Inflammatory macrophage treated with lipopolysaccharide for 4 hours (primary cell): ENCODE measurements at places on chromosomes 3 and 15.

- no peak for DNase-seq
Measured at GRCh38 chr15:75606711-75607699, 18.5 kb downstream of the SNUPN start.

- DNase-seq, result no peak
Measured at GRCh38 chr15:46461416-46461815, 826.6 kb downstream of the SQOR start.

GRCh38 chr3:189587664-189588040 is 43.5 kb upstream of the TP63 start:
- no peak for DNase-seq

GRCh38 chr3:188157971-188158370 is 4.0 kb downstream of the LPP start:
- no peak for DNase-seq

- no peak for DNase-seq
Measured at GRCh38 chr3:5272387-5272786, 84.9 kb downstream of the EDEM1 start.

DNA sequence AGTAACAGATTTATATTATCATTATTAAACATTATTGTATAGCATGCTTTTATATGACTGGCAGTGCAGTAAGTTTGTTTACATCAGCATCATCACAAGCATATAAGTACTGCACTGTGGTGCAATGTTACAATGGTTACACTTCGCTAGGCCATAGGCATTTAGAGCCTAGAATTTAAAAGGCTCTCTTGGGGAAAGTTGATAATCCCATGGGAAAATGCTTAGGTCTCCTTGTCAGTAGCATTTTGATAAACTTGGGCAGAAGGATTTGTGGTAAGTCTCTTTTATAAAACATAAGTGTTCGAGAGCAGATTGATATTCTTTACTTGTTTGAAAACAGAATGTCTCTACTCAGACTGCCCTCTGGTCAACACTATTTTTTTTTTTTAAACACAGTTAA is 7.5 kb downstream of the DTWD1 start:
- no peak for DNase-seq

DNA sequence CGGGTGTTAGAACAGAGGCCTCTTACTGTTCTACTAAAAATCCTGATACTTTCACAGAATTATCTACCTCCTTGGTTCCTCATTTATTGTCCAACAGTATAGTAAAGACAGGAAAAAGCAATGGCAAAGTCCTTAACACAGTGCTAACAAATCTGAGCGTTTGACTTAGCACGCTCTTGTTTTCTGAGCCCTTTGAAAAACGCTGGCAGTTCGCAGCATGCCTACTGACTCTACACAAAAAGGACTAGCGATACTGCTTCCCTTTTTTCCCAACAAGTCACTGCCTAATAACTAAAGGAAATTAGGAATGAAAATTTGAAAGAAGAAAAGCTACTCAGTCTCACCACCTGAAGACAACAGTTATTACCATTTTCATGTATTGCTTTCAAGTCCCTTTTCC is 34.8 kb upstream of the CEMIP start:
- no peak for DNase-seq

GRCh38 chr3:73601011-73601410 is 23.7 kb downstream of the PDZRN3 start:
- DNase-seq, result no peak

DNA sequence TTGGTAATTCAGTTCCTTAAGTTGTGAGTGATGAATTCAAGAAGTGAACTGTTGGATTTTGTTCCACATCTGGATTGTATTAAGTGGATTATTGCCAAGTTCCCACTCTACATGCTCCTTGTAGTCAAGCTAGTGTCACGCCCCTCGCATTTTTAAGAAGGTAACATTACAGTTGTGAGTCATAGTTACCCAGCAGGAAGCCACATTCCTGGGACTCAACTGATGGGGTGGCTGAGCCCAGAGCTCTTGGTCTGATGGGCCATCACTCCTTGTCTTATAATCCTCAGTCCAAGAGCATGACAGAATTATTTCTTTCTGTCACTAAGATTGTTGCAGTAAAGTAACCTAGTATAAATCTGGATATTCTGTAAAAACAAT is 102.7 kb downstream of the PTPRG start:
- no peak for DNase-seq

- no peak for DNase-seq
Measured at GRCh38 chr3:117399311-117400078, 689.9 kb downstream of the TUSC7 start.

GRCh38 chr3:135618123-135618522 is 347.4 kb upstream of the PPP2R3A start:
- no peak for DNase-seq

GRCh38 chr3:129005526-129006303 is 4.6 kb downstream of the EFCC1 start:
- no peak for DNase-seq

- DNase-seq, result no peak
Measured at GRCh38 chr3:23837691-23838090, 31.9 kb downstream of the UBE2E1 start.

DNA sequence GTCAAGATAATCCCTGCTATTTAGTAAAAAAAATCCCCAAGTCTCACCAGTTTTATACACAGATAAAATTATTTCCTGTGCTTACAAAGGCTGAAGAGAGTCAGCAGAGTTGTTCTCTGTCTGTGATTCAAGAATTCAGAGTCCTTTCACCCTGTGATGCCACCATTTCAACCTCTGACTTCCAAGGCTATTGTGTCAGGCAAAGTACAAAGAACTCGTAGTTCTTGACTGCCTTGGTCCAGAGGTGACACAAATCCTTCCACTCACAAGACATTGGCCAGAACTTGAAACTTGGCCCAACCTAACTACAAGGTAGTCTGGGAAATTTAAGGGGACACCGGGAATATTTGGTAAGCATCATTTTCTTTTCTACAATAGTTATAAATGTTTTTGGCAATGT is 34.9 kb upstream of the CMC1 start:
- no peak for DNase-seq

DNA sequence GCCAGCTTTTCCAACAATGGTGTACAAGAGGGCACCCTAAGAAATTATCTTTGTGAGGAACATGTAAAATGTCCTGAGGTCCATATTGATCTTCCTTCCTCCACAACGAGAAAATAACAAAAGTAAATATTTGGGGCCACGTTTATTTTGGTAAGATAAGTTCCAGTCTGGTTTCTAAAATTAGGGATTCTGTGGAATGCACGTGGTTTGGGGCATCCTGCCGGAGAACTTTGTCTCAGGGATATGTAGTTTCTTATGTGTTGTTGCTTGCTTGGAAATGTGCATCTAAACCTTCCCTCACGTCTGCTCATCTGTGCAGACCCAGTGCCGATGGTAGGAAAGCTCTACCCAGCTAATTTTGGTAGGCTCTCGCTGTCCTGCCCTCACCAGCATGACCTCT is 62.8 kb downstream of the CTDSPL start:
- DNase-seq, result no peak

GRCh38 chr3:123076496-123077418 is 9.9 kb downstream of the PDIA5 start:
- no peak for DNase-seq

DNA sequence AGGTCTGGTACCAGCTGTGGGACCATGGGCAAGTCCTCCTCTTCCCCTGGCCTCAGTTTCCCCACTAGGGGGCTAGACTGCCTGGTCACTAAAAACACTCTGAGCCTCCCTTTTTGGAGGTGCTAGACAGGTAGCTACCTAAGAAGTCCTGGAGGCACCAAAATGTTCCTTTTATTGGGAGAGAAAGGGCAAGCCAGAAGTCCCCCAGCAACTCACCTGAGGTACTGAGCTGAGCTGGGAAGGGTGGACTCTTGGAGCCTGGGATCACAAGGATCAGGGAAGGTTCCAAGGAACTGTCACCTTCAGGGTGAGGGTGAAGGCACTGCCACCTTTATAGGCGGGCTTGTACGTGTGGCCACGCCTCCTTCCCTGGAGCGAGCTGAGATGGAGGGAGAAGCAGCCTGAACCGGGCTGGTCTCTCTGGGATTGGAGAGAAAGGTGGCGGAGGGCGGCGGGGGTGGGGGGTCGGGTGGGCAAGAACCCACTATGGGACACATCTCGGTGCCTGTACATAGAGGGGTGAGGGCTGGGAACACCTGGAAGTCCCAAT is at the start of gene CYP1A1:
Gene CYP1A1 (minus strand): TSS at position 304 of the 550 bp plus-strand sequence. CDS start 2,431 bp downstream, outside the sequence.
- no peak for DNase-seq

- no peak for DNase-seq
Measured at GRCh38 chr3:188232656-188233055, 78.7 kb downstream of the LPP start.

DNA sequence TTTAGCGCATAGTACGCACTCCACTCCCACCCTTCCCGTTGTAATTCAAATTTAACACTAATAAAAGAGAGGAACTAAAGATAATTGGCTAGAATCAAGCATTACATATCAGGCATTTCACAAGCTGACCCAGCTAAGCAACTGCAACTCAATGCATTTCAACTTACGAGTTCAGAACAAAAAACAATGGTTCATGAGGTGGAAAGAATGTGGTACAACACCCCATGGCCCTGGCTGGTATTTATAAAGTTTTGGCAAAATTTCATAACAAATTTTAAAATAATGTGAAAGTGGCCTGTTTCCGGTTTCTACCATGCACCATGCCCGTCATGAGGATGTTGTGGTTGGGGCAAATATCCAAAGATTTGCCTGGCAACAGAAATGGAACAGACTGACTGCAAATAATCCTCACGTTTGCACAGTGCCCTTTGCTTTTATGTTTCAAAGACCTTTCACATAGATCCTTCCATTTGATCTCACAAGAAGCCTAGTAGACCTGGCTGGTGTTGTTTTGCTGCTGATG is 455.3 kb upstream of the NR2F2 start:
- DNase-seq, result peak; percentile 47

- DNase-seq, result no peak
Measured at GRCh38 chr3:71148455-71149060, 435.0 kb downstream of the FOXP1 start.

GRCh38 chr15:97482521-97482920 is 478.0 kb upstream of the ARRDC4 start:
- no peak for DNase-seq

GRCh38 chr3:109023656-109024254 is 70.1 kb upstream of the GUCA1C start:
- DNase-seq, result peak; percentile 34

GRCh38 chr3:107954845-107955244 is 136.0 kb downstream of the CD47 start:
- DNase-seq, result no peak

DNA sequence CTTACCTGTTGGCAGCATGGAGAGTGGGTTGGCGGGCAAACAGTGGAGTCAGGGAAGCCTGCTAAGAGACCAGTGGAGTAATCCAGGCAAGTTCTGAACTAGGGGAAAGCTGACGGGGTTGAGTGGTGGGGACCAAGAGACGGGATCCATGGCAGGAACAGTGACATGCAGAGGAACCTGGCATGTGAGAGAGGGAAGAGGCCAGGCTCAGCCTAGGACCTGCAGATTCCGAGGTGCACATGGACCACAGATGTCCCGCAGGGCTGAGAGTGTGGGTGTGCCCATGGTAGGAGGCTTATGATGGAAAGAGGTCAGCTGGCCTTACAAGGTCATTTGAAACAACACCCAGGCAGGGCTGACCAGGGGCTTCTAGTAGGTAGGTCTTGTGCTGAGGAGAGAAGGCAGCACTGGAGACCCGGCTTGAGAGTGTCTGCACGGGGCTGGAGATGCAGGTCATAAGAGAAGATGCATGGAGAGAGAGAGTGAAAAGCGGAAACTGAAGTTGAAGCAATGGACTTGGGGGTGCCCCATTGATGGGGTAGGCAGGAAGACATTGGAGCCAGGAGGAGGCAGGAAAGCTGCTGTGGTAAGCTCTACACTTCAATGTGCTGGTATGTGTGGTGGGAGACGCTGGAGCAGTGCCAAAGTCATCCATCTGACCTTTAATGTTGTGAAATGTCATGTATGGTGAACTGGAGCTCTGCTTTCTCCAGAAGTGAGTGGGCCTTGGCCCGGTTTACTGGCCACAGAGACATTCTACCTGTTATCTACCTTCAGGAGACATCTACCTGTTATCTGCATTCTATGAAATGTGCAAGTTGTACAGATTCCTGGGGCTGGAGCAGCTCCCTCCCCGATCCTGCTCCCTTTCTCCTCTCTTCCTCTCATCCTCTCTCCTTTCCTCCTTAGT is 4.6 kb downstream of the SPSB4 start:
- DNase-seq, result no peak
